ENCODE measurements at places on chromosomes 5 and 9.

DNA sequence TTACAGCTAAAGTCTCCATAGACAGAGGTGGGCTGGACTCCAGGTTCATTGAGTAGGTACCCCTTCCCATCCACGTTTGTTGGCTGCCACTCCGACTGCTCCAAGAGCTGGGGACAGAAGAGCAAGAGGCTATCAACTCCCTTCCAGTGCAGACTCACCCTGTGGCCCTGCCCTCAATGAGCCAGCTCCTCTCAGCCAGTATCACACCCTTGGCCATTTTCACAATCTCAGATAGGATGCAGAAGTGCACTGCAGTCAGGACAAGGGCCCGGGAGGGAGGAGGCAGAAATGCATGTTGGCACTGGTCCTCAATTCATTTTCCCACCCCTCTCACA is 6.2 kb downstream of the IRF1 start:
- no peak for DNase-seq

DNA sequence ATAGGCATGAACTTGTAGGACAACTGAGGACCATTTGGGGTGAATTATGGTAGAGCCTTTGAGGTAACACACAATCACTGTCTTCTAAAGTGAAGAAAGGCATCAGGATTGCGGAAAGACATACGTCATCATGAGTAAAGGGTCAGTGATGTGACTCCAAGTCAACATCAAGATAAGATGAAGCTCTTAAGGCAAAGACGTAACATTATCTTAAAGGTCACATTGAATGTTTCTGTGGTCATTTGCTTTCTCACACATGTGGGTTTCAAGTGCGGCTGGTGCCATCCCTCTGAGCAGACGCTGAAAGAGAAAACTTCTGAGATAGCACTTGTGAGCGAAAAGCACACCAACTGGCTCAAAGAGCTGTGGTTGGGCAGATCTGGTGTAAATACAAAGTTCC is 63.3 kb upstream of the GRAMD2B start:
- no peak for DNase-seq

DNA sequence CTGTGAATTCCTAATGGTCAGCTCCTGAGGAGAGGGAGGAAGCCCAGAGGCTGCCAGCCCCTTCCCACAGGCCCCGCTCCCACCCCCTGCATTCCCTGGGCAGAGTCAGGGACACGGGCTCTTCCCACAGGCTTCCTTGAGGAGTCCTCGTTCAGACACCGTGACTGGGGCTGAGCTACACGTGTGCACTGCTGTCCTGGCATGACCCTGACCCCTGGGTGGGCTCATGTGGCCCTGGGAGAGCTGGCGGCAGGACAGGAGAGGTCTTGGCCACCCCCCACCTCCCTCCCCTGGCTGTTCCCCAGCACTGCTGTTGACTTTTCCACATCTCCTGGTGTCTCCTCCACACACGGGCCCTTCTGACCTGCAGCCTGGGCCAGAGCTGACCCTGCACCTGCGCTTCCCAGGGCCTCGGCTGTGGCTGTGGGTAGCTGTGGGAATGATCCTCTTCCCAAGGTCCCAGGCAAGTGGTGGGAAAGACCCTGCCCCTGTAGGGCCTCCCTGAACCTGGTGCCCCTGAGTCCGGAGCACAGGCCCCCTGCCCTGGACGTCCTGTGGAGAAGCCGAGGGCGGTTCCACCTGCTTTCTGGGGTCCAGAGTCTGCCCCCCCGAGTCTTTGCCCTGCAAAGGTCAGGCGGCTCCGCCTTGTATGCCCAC is 56.5 kb upstream of the NKD2 start:
- DNase-seq = no peak

GRCh38 chr9:137723783-137724445 is 105.1 kb downstream of the EHMT1 start:
- no peak for DNase-seq

GRCh38 chr5:55316837-55317236 is 9.0 kb downstream of the MTREX start:
- DNase-seq = no peak

DNA sequence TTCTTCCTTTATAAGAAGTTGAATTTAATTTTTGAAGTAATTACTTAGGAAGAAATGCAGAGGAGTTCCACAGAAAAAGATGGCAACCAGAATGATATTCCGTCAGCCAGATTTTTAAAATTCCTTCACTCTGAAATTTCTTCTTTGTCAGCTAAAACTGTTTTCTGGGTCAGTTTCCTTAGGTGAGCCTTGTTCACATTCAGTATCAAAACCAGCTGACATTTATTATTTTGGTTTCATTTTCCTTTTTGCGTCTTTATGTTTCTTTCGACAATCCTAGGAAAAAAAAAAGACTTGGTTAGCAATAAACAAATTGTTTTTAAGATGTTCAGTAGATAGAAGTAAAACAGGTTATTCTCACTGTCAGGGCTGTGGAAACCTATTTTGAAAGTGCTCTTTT is 4.1 kb upstream of the IARS1 start:
- no peak for DNase-seq

GRCh38 chr5:170131235-170131634 is 25.5 kb downstream of the FOXI1 start:
- no peak for DNase-seq

GRCh38 chr5:98414938-98415337 is 358.5 kb upstream of the RGMB start:
- DNase-seq = no peak

DNA sequence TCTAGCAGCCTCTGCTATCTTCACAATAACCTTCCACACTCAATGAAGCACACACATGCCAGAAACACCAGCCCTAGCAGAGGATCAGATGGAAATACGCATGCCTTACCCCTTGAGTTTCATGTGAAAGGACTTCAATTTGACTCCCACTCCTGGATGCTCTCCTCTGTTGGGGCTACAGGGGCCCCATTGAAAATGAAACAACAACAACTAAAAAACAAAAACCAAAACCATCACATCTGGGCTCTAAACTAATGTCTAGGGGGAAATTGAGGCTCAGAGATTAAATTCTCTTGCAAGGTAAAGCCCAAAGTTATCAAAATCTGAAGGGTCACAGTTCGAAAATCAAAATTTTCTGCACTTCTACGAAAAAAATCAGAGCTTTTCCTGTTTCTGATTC is 7.9 kb upstream of the RFESD start:
- no peak for DNase-seq

GRCh38 chr5:170155771-170156170 is 50.1 kb downstream of the FOXI1 start:
- no peak for DNase-seq

- no peak for DNase-seq
Measured at GRCh38 chr5:58255970-58256369, 203.9 kb downstream of the PLK2 start.

DNA sequence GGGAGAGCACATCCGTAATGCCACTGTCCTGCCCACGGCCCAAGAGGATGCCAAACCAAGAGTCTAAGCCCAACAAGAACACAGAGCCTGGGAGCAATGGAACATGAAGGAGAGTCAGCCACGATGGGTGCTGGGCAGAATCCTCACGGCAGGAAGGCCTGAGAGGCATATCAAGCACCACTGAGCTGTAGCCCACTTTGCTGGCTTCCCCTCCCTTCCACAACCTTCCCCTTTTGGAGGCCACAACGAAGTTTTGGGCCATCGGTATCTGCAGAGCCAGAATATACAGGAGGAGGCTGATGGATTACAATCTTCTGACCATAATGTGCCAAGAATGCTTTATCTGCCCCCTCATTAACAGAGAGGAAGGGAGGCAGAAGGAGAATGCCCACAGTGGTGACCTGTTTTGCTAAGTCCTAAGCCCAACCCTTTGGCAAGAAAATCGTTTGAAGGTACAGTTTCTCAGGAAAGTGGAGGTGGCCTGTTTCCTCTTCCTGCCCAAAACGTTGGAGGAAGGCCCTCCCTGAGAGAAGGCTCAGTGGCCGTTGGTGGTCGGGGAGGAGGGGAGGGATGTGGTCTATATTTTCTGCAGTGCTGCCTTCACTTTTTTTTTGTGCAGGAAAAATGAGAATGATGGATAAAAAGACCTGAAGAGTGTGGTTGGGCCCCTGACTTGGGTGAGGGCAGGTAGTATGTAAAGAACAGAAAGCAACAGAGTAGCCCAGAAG is 26.2 kb downstream of the MACROH2A1 start:
- DNase-seq = no peak

DNA sequence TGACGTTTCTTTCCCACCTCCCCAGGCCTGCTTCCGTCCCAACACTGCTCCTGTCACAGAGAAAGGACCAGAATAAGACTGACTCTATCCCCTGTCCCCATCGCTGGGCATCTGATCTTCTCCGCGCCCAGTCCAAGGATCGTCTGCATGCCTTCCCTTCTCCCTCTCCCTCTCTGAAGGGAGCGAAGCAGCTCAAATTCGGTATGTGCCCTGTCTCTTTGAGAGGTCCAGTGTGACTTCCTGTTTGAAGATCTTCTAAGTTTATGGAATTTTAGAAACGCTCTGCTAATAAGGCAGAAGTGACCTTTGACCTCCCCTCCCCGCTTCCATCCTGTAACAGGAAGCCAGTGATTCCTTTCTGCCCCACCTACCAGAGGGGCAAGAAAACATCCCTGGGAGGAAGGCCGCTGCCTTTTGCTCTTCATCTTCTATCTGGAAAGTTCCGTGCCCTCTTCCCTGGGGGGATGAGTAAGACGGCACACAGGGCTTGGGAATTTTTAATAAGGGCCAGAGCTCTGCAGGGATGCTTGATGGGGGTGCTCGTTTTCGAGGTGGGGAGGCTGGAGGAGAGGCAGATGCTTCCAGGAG is 40.7 kb upstream of the RNU6ATAC start:
- no peak for DNase-seq

DNA sequence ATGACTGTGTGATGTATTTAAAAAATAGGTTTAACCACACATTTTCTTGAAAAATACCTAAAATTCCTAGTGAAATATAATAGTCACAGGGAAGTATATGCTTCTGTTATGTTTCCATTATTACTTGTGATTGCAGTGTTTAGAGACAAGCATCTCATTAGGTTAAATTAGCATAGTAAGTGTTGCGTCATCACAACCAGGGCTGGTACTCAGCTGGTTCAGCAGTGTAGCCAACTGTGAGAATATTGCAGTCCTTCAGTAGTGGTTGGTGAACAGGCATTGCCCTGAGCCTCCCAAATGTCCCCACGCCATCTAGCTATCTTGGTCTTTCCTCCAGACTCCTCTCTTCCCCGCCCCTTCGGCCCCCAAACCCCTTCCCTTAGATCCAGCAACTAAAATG is 261.7 kb downstream of the ARHGEF28 start:
- no peak for DNase-seq

GRCh38 chr9:71614409-71615010 is 153.8 kb downstream of the CEMIP2 start:
- DNase-seq = no peak

- DNase-seq = no peak
Measured at GRCh38 chr5:38776149-38776896, 69.5 kb upstream of the OSMR start.

DNA sequence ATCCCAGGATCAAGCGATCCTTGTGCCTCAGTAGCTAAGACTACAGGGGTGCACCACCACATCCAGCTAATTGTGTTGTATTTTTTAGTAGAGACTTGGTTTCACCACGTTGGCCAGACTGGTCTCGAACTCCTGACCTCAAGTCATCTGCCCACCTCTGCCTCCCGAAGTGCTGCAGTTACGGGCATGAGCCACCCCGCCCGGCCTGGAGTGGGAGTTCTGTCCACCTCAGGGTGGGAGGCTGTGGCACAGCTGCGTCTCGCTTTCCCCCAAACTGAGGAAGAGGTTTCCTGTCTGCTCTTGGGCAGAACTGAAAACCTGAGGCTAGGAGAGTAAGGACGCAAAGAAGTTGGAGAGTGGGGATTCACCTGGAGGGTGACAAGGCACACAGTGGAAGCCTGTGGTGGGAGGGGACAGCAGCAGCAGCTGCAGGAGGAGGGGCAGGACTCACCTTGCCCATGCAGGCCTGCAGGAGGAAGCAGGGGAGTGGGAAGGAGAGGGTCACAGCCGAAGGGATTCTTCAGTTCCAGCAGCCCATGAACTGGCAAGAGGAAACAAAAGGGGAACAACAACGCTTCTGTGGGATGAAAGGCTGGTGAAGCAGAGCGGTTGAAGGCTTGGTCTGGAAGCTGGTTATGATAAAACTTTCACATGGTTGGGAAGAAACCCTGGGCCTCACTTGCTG is 181.4 kb downstream of the GAS1 start:
- DNase-seq = no peak

DNA sequence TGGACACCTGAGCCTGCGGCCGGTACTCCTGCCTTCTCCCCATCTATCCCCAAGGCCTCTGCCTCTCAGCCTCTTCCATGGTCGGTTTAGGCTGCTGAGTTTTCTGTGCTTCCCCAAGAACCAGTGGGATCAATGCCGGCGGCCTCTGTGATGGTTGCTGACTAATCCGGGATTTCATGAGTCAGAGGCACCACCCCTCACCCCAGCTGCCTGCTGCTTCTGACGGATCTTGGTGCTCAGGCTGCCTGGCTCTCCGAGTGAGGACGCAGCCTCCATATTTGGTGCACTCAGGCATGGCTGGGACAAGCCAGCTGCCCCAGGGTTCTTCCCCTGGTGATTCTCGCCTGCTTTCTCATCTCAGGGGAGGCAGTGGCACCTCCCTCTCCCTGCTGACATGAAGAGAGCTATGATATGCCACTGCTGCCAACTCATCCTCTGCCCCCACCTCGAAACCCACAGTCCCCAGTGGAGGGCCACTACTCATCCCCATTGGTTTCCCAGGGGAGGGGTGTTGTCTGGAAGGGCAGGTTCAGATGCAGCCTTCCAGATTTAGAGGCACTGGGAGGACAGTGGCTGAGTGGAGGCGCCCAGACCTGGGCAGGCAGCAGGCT is 3.3 kb upstream of the MAN1B1 start:
- DNase-seq = no peak

- no peak for DNase-seq
Measured at GRCh38 chr9:89603767-89604665, 796 bp upstream of the GADD45G start.

DNA sequence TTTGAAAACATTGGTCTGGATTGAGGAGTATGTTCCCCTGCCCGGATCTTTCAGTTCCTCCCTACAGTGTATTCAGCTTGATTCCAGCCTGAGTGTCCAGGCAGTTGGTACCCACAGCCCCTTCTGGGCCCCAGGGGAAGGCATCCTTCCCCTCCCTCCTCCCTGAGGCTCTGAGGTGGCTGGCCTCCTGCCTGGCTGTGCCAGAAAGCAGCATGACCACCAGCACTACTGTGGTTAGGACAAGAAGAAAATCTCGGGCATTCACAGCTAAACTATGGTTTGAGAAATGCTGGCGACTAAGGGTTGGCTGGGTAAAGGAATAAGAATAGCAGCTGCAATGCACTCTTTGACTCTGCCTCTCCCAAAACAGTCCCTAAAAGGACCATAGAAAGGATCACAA is 84.6 kb upstream of the LIFR start:
- DNase-seq = no peak

GRCh38 chr9:137485343-137486140 is 26.4 kb upstream of the NSMF start:
- DNase-seq = no peak

GRCh38 chr5:11477786-11478185 is 426.5 kb downstream of the CTNND2 start:
- no peak for DNase-seq

Measured in cortex of kidney (tissue), 1 donor.